Hematopoietic multipotent progenitor cell treated with erythropoietin and hydrocortisone succinate and interleukin-3 and kit ligand, for 6 days (in vitro differentiated cells): ENCODE measurements at places on chromosomes 3 and 15.

GRCh38 chr3:50464569-50464968 is 38.9 kb downstream of the CACNA2D2 start:
- DNase-seq, result no peak

DNA sequence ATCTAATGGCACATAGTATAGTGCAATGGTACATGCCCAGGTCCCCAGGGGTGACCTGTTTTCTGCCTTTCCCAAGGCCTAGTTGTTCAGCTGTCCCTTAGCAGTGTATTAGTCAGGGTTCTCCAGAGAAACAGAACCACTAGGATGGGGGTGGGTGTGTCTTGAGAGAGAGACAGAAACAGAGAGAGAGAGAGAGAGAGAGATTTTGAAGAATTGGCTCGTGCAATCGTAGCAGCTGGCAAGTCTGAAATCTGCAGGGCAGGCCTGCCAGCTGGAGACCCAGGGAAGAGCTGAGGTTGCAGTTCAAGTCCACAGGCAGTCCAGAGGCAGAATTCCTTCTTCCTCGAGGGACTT is 90.6 kb upstream of the RNF7 start:
- no peak for DNase-seq

DNA sequence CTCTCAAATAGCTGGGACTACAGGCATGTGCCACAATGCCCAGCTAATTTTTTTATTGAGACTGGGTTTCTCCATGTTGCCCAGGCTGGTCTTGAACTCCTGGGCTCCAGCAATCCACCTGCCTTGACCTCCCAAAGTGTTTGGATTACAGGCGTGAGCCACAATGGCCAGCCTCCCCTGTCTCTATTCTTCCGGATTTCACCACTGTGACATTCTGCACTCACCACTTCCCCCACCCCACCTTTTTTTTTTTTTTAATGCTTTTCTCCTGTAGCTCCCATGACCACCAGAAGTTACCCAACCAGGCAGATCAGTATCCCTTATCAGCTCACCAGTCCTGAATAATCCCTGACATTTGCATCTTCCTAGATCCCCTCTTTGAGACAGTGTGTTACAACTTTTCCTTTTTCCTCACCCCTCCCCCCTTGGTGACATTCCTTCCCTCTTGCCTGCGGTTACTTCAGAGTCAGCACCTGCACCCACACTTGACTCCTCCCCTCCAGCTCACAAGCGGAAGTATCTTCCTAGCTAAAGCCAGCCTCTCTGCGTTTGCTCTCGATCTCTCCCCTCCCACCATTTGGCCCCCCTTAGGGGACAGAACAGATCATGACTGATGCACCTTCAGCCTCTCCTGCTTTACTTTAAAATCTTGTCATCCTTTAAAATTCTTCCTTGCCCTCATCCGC is 13.5 kb upstream of the ZNF592 start:
- DNase-seq, result peak; percentile 92

DNA sequence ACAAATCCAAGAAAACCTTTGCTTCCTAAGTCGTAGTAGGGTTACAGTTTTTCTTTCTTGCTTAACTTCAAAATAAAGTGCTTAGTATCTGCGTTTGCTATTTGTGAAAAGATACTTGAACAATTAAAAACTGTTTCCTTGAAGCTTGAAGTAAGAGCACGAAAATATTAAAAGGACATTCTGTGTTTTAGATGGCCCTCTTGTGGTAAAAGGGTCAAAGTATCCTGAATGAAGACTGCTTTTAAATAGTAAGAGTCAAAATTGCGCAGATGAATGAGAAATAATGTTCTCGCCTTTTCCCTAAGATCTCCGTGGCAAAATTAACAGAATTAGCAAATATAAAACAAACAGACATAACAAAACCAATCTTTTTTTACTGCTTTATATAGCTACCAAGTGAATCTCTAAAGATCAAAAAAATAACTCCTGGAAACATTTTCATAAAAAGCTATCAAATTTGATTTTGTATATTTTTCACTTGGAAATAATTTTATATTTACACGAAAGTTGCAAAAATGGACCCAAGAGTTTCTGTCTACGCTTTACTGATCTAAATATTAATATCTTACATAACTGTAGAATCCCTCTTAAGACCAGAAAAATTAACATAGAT is 175.4 kb downstream of the MBNL1 start:
- peak; percentile 82 for DNase-seq

GRCh38 chr3:9130345-9131305 is 118.8 kb downstream of the SRGAP3 start:
- DNase-seq, result peak; percentile 9

- DNase-seq, result no peak
Measured at GRCh38 chr15:34943711-34944110, 25.8 kb downstream of the AQR start.

DNA sequence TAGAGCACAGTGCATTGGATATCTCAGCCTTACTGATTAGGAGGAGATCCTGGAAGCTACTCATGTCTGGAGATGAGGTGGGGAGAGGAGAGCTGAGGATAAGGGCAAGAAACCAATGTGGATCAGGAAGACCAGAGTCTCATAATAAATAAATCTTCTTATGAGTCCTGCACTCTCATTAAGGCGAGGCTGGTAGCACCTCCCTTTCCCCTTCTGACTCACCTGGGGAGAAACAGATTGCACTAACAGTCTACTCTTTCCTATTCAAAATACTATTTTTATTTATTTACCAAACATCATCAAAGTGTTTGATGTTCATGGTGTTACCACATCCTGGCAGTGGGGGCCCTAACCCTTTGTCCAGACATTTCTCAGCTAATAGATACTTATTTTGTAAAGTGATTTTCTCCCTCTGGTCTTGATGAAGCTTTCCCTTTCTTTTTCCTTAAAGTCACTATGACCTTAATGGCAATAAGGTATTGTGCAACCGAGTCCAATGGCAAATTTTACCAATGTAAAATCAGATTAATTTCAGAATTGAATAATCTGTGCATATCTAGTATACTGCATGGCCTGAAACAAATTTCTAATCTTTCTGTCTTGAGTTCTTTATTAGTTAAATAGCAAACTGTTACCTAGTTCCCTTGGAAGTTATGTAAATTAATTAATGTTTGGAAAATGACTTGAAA is 81.1 kb downstream of the IQCH start:
- DNase-seq, result no peak
